ENCODE measurements at places on chromosomes 5 and 9. TPM values are rescaled to one million over a fixed set of nuclear protein-coding genes. Genes with fewer than 3 reads are reported as not detected.

DNA sequence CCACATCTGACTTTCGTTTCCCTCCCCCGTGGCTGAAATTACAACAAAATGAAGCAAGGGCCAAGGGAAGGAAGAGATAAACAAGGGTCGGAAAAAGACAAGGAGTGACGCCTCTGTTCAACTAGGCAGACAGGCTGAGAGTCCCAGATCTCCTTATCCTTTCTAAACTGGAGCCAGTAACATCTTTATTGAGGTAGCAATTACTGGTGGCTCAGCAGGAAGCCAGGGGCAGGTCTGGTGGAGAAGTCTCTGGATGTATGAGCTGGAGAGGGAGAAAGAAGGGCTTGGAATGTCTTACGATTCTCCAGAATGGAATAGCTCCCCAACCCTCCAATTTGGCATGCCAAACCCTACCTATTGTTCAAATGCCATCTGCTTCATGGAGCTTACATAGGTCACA, 190.8 kb upstream of the BRINP1 start:
- no peak for DNase-seq

Gene KIAA0825
- 0.08 TPM for total RNA-seq

Gene LRRTM2
- 2.1 TPM for total RNA-seq

DNA sequence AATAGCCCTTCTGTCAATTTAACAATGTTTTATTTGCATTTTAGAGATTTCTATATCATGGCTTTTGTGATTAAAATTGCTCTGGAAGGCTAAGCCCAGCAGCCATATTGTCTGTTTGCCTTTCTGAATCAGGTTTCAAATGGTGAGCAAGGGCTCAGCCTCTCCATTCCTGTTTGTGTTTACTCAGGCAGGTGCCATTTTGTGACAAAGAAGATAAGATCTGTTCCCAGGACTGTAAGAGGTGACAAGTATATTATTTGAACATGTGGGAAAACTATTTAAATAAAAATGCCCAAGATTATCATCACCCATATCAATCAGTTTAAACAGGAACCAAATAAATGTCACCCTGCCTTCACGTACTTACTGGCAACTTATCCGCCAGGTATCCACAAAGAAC, 641.3 kb upstream of the KLF4 start:
- no peak for DNase-seq

- DNase-seq = no peak
Measured at GRCh38 chr5:148950471-148950863, 112.4 kb downstream of the SH3TC2 start.

DNA sequence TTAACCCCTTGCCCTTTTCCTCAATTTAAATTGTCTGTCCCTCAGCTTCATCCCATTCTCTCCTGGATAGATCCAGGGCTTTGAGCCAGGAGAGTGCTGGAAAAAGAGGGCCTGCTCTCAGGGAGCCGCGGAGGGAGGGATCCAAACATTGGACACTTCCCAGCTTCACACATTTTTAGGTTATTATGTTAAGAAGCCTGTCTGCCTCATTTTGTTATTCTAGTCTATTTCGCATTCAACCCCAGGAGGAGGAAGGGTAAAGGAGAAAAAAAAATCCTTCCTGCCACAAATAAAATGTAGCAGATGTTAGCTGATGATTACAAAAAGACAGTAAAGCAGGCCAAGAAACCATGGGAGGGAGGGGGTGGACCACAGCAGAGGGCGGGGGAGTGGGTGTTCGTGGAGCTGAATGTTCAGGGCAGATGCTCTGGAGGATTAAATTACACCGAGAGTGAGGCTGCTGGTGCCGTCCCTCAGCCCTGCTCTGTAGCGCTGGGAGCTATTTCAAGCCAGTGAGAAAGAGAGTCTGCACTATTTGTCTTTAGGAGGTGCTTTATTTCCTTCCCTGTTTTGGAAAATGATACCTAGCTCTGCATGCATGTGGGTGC, 60.6 kb upstream of the ZFR start:
- DNase-seq = no peak

GRCh38 chr5:2430606-2431005, 320.9 kb downstream of the IRX2 start:
- DNase-seq = no peak

GRCh38 chr9:132020820-132021510, 58.7 kb downstream of the MED27 start:
- DNase-seq = no peak

DNA sequence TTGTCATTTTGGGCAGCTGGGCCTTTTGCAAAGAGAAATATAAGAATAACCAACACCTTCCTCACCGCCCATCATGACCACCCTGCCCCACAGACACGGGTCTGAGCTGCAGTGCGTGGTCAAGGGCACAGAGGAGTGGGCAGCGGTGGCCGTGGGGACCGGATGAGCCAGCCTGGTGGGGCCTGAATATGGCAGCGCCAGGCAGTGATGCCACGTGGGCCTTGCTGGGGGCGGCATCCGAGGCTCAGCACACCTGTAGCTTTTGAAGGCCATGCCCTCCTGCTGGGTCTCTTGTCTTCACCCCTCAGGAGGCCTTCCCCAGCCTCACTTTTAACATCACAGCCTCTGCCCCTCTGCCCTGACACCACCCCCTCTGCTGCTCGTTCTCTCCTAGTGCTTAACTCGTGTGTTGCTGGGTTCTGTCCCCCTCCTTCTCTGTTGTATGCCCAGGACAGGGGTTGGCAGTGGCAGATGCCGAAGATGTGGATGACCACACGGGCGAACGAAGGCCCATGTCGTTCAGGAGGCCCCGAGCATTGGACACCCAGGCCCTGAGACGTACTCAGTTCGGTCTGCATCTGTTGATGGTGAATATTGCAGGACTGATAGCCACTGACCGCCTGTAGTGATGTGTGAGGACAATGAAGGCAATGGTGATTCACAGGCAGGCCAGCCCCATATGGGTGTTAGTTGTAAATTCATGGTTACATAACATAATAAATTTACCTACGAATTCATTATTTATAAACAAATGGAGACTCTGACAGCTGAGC, 46.0 kb downstream of the AHRR start:
- DNase-seq = no peak

- DNase-seq = peak; percentile 49
Measured at GRCh38 chr5:163509291-163509951, 4.0 kb downstream of the MAT2B start.

Data from SK-MEL-5 (cell line).